ENCODE measurements at places on chromosomes 12 and 14.

DNA sequence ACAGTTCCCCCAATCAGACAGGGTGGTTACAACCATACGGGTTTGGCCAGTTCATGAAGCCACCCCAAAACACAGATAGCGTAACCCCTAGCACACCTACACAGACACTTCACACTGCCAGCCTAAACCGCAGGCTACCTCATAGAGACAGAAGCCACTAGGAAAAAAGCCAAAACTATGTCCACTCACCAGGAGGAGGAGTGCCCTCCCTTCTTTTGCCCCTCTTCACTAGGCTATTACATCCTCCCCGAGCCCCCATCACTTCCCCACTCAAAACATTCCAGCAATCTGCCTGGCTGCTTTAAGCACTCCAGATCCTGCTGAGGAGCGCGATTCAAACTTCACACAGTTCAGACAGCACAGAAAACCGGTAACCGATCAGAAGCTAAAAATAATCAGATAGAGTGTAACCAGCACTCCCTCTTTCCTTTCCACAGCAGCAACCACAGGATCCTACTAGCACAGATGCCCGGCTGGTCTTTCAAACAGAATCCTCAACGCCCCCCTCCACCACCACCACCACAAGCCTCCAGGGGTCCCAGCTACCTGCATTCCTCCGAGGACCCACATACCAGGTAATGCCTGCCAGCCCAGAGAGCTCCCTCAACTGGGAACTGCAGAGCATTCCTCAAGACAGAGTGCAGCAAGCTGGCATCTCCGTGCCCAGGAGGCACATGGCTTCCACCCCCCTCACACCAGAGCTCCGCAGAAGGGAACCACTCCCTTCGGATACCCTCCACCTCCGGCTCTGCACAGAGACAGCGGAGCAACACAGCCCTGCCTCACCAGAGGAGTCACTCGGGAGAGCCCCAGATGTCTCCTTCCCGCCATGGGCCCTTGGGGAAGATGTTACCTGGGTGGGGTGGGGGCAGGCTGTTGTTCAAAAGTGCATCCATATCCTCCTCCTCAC, 1.5 kb downstream of the CHD4 start:
- no peak for DNase-seq

GRCh38 chr14:21097636-21098075, 799 bp downstream of the ZNF219 start:
- DNase-seq: no peak

DNA sequence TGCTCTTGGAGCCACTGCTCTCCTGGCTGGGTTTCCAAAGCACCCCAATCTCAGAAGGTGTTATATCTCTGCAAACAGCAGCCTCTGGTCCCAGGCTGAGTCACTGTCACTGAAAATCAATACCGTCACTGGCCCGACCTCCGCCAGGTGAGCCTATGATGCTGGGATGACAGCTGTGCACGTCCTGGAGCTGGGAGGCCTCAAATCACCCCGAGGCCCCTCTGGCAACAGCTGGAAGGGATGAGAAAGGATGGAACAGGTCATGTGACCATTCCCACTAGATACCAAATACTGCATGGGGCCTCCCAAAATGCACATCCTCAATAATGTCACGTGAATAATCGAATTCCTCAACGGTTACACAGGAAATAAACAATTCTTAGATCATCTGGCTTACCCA, 190.8 kb downstream of the TTC7B start:
- DNase-seq: no peak

DNA sequence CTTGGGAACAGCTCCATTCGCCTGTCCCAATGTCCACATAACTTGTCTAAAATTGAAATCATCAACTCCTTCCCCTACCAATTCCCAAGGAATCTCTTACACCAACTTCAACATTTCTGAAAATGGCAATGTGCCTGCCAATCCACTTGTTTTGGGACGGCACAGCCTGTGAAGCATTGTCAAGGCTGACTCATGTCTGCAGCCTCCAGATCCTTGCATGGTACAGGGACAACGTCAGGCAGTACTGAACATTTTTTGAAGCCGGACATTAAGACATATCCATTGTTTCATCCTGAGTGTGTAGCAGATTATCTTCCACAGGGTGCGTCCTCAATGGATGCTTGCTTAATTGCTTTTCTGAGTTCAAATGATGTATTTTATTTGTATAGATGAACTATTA, 794.1 kb downstream of the BCL11B start:
- no peak for DNase-seq

DNA sequence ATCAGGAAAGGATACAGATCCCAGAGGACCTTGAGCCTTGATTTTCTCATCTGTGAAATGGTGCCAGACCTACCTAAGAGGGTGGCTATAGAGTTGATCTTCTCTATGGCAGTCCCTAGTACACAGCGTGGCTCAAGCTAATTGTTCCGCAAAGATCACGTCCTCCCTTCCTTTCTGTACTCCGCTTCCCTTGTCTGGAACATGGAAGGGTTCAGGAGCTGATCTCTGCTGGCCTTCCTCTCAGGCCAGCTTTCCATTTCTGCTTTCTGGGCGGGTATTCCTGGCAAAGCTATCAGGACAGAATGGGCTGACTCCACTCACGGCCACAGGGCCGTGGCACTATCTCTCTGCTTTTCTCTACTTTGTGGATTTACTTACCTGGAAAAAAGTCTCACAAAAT, 6.5 kb downstream of the CAMKK2 start:
- DNase-seq: no peak

GRCh38 chr12:95766356-95767019, 24.1 kb downstream of the NTN4 start:
- DNase-seq: no peak

DNA sequence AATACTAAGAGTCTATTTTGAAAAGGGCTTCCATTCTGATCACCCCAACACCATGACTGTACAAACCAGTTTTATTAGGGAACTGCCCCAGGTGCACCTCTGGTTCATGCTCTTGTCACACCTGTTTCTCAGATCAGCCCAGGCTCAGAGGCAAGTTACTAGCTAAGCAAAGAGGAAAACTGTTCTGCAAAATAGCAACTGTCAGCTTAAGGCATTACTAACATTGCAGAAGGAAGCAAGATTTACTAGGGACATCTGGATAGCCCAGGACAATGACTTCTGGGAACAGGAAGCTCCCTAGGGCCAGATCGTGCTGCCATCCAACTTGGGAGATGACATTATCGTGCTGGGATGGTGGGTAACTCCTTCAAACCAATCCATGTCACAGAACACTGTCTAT, 30.1 kb downstream of the ANAPC7 start:
- DNase-seq: no peak

- no peak for DNase-seq
Measured at GRCh38 chr14:46322730-46323403, 328.7 kb downstream of the RPL10L start.

DNA sequence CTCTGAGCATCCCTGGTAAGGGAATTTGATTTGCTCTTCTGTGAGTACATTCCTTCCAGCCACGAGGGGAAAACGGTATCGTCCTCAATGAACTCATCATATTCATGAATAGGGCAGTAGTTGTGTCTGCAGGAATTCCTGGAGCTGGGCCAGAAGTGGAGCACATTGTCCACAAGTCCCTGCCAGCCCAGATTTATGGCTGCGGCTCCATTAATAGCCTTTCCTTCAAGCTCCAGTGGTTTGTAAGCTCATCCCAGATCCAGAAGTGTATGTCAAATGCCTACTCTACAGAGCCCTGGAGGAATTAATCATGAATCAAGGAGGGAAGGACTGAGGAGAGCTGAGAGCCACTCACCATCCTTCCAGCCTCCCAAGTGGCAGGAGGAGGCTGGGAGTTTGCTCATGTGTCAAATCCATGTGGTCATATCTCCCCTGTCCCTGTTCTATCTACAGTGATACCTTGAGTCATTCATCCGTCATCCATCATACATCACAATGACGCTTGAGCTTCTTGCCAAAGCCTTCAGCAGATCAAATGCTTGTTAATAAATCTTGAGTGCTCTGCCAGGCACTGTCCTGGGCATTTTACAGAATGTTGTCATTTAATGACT, 65.5 kb downstream of the SVOP start:
- DNase-seq: no peak

DNA sequence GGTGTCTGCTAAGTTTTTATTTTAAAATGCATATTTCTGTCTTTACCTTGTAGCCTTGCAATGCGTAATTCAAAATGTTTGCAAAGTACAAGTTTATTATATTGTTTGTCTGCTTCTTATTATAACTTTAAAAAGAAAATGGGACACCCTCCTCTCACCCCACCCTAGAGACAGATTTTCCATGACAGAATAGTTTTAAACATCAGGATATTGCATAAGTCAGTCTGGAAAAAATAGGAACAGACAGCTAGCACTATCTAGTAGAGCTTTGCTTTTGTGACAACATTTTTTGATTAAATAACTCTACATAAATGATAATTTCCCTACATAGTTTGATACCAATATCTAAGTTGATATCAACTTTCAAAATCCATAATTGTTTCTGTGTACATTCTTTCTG, 71.3 kb downstream of the PDE3A start:
- no peak for DNase-seq

GRCh38 chr12:6416596-6416995, 28.2 kb upstream of the CD27 start:
- DNase-seq: no peak

DNA sequence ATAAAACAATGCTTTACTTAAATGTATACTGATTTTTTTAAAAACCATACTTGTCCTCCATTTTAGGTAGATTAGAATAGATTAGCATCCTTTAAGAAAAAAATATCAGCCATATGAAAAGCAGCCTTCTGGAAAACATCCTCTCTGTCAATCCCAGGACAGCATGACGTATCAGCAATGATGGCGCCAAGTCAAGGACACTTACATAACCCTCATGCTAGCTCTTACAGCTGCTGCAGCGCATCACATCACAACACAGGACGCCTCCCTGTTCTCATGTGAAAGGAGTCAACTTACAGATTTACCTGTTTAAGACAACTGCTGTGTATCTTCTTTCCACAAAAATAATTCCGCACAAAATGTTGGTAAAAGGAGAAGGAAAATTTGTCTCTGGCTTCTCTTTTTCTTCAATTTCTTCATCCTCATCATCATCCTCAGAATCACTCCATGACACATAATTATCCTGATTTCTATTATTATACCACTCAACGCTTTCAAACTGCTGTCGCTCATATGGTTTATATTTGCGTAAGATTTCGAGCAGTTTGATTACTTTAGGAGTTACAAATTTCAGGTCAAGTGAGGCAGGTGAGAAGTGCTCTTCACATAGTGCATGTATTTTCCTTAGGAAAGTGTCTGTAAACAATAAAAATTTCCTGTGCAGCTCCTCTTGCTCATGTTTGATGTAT, 33.3 kb downstream of the DICER1 start:
- DNase-seq: no peak

DNA sequence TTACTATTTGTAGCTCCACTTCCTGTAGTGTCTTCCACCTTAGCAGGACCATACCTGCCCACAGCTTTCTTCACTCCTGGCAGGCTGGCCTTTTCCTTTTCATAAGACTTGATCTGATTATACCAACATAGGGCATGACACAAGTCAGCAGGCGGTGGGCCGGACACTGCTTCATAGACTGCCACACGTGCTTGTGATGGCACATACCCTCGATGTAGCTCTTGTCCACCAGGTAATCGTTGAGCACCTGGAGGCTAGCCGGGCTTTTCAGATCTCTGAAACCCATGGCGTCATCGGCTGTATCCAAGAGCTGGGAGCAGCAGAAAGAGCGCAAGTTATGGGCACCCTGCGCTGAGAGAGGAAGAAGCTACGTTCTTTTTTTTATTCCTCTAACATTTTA, 53.7 kb upstream of the TMEM263 start:
- DNase-seq: no peak

- peak; percentile 40 for DNase-seq
Measured at GRCh38 chr12:26651566-26652188, 181.3 kb downstream of the ITPR2 start.

- no peak for DNase-seq
Measured at GRCh38 chr12:96392397-96392796, 7.8 kb downstream of the CDK17 start.

- peak; percentile 75 for DNase-seq
Measured at GRCh38 chr12:92034858-92035401, 110.7 kb downstream of the BTG1 start.

DNA sequence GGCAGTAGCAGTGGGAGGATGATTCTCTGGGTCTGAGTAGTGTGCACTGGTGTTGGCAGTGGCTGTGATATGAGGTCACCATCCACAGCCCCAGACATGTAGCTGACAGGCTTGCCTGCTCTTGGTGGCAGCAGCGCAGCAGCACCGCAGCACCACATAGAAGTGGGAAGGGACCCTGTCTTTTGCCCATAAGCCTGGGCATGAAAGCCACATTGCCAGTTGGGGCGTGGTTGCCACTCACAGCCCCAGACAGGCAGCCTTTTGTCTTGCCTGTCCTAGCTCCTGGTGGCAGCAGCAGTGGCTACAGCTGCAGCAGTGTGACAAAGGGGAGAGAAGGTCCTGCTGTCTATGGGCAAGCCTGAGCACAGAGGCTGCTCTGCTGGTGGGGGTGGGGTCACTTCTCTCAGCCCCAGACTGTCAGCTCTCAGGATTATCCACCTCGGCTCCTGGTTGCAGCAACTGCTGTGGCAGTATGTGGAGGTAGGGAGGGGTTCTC, 71.5 kb downstream of the BRMS1L start:
- no peak for DNase-seq

All from naive B cell (primary cell).